ENCODE measurements at places on chromosomes 16 and 17. TPM values are rescaled to one million over a fixed set of nuclear protein-coding genes. Genes with fewer than 3 reads are reported as not detected.

Gene CES3
- 7.3 TPM for total RNA-seq

Gene G6PC1
- not detected for total RNA-seq

- DNase-seq = no peak
Observed at GRCh38 chr17:73065376-73065775, 27.1 kb downstream of the SLC39A11 start.

DNA sequence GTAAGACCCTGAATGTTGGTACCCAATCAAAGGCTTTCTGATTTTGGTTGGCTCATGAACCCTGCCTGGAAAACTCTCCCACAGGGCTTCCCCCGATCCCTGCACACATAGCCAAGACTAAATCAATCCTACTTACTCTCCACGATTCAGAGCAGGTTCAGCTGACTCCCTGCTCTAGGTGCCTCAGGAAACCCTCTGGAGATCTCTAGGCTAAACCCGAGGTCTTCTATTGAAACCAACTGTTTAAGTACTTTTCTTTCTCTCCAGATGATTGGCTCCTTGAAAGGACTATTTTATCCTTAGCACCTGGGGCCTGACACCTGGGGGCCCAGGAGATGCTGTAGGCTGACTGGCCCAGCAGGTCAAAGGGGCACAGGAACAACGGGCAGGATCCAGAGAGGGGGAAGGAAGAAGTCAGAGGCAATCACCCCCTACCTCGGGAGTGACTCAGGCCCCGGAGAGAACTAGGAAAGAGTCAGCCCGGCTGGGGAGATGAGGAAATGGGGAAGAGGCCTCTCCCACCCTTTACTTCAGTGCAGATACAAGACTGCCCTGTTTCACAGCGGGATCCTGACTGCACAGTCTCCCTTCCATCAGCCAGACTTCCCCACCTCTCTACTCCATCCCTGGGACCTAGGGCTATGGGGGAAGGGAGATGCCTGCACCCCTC lies 2.0 kb downstream of the TBC1D10B start:
- DNase-seq = no peak

- DNase-seq = no peak
Observed at GRCh38 chr16:82761236-82761635, 134.5 kb downstream of the CDH13 start.

Gene NPIPA1
- 105 TPM for total RNA-seq

- DNase-seq = no peak
Observed at GRCh38 chr16:64211331-64211730, 910.5 kb downstream of the CDH11 start.

All from activated T-helper 1 cell treated with anti-CD3 and anti-CD28 coated beads, Interleukin-12 subunit alpha, Interleukin-12 subunit beta, Interleukin-2, Interleukin-4 antibody, amounts not matched to agents 30 ng/mL and 10 ng/mL and 1 ng/mL, durations not matched to agents 14 hours and 24 hours and 36 hours (primary cell).